ENCODE measurements at places on chromosomes 5 and 9. TPM values are rescaled to one million over a fixed set of nuclear protein-coding genes. Genes with fewer than 3 reads are reported as not detected.

TLX3 gene
- not detected for polyA plus RNA-seq

DNA sequence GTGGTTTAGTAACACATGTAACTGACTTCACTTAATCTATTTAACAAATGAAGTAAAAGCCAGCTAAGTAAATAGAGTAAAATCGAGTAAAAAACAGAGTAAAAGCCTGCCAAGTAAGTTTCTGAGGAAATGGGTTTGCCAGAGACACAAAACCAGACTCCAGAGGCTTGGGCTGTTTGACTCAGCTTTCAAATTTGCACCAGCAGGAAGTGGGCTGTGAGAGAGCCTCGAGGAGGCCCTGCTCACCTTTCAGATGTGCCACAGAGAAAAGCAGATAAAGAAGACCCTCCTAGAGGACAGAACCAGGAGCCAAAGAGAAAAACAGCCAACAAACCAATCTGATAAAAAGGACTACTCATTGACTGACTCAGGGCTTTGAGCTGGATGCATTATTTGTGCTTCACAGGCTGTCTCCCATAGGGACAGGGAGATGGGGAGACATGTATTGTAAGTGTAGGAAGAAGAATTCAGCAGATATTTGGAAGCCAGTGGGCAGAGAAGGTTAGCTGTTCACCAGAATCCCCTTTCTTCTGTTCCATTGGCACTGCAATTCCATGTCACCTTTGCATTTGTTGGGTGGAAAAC, 14.4 kb upstream of the AMACR start:
- peak; percentile 74 for DNase-seq

DNA sequence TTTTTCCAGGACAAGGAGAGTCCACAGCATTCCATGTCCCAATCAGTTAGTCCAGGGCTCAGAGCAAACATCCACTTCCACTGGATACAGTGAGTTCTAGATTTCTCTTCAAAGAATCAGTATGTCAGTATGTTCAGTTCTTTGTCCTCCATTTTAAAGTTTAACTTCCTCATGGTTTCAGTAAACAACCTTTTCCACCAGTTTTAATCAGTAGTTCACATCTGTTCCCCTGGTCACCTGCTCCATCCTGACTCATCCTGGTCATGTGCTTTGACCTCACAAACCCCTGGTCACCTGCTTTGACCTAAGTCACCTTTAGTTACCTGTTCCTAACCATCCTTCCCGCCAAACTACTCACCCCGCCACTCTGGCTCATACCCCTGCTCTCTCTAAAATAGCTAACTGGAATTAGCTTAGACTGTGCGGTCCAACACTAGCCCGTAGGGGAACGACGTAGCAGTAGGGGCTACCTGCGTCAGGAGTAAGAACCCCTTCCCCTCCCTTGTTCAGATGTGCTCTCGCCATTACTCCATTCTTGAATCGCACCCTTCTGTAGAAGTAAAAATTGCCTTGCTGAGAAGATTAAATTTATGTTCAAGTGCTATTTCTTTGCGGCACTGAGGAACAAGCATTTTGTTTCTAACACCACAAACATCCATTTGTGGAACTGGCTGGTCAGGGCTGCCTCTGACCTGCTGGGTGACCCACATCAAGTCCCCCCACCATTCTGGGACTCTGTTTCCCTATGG, 5.5 kb downstream of the ENG start:
- DNase-seq, result no peak

OMD gene
- polyA plus RNA-seq, result 0.13 TPM

BNC2 gene
- 15.1 TPM for polyA plus RNA-seq

GCNT4 gene
- 1.7 TPM for polyA plus RNA-seq

- DNase-seq, result peak; percentile 49
These were observed 361.2 kb upstream of the RIOK2 start for GRCh38 chr5:97544240-97544639.

DNA sequence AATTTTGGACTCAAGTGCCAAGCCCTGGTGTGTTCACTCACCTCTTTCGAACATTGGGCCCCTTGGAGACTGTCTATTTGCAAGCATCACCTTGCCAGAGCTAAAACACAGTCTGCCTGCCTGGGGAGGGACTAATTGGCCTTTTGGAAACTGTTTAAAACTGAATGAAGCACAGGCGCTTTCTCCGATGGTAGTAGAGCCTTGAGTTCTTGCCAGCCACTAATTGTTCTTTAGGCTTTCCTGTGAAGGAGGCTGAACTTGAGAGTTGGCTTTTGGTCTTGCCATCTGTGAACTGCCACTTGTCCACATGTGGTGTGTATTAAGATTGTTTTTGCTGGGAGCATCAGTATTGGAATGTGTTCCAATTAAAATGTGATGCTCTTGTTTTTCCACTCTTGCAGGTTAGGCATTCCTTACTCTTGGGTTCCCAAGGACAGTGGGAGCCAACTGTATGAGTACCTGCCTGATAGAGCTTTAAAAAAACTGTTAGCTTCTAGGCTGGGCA, 26.0 kb downstream of the GARNL3 start:
- no peak for DNase-seq

DNA sequence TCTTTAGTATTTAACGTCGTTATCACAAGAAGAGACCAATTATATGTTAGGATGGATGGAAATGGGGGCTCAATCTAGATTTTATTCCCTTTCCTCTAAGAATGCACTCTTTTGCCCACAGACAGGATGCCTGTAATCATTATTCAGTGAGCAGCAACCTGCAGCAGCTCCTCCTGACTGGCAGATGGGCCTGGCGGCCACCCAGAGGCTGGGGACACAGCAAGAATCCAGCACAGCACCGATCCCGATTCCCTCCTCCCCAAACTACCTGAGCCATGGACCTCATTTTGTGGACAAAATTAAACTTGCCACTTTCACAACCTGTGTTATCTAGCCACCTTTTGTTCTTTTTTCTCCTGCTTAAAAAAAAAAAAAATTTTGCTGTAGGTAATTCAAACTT, 101.0 kb downstream of the USP20 start:
- no peak for DNase-seq

DNA sequence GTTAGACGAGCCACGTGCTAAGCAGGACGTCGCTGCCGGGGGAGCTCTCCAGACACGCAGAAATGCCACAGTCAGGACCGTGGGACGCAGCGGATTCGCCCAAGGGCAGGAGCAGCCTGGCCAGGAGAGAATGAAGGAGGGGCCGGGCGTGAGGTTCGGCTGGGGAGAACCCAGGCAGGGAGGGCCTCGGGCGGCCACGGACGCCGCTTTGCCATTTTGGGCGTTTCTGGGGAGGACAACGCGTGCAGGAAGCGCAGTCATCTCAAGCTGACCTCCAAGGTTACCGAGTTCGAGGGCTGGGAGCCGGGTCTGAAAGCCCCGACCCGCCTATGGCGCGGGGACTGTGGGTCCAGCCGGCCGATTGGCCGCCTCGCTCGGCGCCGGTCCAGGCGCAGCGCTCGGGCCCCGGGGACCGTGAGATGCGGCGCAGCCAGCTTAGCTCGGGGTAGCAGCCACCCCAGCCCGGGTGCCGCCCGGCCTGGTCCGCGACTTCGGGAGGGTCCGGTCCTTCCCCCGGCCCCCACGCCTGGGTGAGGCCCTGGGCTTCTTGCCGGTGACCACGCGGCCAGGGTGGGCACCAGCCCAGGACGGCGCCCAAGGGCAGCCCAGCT, 760 bp upstream of the MAN1B1 start:
- DNase-seq, result peak; percentile 74

PCDHGA2 gene
- 5.3 TPM for polyA plus RNA-seq

GRCh38 chr5:97006454-97007060, 70.7 kb downstream of the LNPEP start:
- peak; percentile 9 for DNase-seq

STX17 gene
- 17.0 TPM for polyA plus RNA-seq

- DNase-seq, result peak; percentile 59
These were observed 1.1 kb downstream of the RALGDS start for GRCh38 chr9:133119846-133120500.

DNA sequence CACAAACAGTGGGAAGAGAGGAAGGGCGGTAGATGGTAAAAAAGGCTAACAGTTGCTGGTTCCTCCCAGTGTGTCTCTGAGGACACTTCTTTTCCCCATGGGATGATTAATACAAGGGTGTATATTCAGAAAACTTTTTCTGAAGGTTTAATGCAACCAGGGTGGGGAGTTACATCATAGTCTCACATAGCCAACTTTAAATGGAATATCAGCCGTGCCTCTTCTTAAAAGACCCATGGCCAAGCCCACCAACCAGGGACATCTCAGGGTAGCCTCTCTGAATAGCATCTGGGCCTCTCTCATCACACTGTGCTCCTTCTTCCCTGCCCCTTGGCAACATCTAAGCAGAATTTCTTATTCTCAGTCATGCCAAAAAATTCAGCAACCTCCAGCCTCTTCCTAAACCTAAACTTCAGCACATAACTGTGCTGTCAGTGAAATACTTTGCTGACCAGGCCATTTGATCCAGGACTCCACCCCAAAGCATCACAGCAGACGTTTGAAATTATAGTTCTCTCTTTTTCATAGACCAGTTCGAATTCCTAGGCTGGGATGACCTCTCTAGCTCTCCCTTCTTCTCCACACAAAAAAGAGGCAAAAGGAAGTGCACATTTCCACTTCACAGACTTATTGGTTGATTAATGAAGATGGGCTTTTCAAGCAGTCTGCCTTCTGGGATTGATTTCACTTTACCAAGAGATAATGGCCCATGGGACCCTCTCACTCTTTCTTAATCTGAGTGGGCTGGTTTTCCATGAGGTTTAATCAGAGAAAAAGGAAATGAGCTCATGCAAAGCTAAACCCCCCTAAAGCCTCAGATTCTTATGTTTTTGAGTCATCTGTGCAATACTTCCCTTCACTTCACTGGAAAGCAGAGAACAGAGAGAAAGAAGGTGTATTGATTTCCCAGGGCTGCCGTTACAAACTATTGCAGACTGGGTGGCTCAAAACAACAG, 85.1 kb upstream of the RAI14 start:
- DNase-seq, result peak; percentile 79

GRCh38 chr9:126207256-126207655, 119.4 kb upstream of the MVB12B start:
- DNase-seq, result no peak

NMUR2 gene
- polyA plus RNA-seq, result not detected

- DNase-seq, result no peak
These were observed 239.9 kb upstream of the TNC start for GRCh38 chr9:115357821-115358220.

GRCh38 chr9:86974421-86974820, 27.1 kb upstream of the GAS1 start:
- peak; percentile 22 for DNase-seq

- DNase-seq, result no peak
These were observed 36.0 kb downstream of the SH3GL2 start for GRCh38 chr9:17614903-17615302.

GRCh38 chr5:3340471-3340870, 255.2 kb upstream of the IRX1 start:
- no peak for DNase-seq

DNA sequence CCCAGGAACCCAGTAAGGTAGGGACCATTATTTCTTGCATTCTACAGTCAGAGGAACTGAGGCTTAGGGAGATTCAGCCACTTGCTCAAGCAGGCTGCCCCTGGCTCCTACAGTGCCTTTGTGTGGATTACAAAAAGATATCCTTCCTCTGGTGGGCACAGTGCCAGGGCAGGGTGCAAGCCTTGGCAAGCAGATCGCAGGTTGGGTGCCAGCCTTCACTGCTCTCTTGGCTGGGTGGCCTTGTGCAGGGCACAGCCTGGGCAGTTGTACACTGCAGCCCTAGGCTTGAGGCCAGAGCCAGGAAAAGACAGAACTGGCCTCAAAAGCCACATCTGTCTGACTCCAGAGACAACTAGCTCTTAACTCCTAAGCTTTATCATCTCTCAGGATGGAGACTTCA, 15.0 kb downstream of the DOCK2 start:
- DNase-seq, result no peak

GRCh38 chr5:84861306-84861705, 476.6 kb upstream of the EDIL3 start:
- no peak for DNase-seq

GRCh38 chr9:74125941-74126340, 371.2 kb upstream of the RORB start:
- no peak for DNase-seq
